ENCODE measurements at places on chromosomes 7 and 10.
A peak's percentile ranks its signal among the peaks of the same experiment; 100 is the strongest.

DNA sequence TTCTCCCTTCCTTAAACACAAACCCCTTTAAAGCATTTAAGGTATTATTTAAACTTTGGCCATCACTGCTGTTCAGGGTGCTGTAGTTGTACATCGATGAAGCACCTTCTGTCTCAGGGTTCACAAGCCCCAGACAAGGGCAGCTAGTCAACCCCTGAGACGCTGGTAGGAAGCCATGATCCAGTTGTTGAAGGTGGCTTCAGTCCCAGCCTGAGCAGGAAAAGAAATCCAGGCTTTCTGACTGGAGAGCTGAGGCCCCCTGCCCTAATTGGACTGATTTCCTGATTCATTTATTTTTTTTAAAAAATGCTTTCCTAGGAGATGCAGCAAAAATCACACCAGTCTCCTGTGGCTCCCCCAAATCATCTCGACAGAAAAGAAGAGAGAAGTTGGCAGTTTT lies 15.8 kb downstream of the CPA1 start:
- no peak for DNase-seq

DNA sequence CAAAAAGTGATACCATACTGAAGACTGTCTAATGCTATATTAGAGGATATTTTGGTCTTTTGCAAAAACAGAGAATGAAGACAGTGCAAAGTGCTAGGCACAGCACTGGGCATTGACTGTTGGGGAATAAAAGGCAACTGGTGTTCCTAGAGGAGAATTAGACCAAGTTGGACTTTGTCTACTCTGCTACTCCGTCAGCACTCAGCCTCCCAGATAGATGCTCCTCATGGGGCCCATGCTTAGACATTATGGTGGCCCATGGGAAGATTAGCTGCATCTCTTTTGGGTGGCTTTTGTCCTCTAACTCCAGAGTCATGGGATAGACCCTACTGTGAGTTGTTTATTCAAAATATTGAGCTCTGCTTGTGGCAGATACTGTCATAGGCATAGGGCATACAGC lies 113.5 kb downstream of the RBM20 start:
- DNase-seq = no peak

DNA sequence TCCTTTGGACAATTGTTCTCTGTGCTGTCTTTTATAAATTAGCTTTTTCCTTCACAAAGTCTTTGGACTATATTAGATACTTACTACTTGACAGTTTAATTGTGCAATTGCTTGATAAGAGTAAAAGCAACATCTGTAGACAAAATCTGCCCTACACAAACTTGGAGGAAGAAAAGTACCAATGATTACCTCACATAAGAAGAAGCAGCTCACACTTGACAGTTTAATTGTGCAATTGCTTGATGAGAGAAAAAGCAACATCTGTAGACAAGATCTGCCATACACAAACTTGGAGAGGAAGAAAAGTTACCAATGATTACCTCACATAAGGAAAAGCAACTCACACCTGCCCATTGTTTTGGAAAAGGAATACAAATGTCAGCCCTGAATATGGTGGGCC lies 17.1 kb upstream of the SCIN start:
- no peak for DNase-seq

GRCh38 chr7:155487509-155488482 lies 29.9 kb downstream of the EN2 start:
- no peak for DNase-seq

- DNase-seq = no peak
Measured at GRCh38 chr7:106041140-106041717, 70.9 kb downstream of the SYPL1 start.

DNA sequence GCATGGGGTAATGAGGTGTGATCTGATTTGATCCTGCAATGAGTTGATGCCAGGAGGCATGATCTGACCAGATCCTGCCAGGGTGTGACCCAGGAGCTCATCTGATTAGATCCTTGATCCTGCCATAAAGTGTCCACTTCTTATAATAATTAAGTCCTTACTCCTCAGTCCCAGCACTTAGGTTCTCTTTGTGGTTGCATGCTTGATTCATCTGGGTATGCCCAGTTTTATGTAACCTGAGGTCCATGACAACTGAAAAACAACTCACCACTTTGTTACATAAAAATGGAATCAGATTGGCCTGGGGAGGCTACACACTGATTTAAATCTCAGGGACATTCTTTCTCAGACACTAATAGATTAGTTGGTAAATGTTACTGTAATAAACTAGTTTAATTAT lies 19.1 kb downstream of the ACADSB start:
- DNase-seq = no peak

DNA sequence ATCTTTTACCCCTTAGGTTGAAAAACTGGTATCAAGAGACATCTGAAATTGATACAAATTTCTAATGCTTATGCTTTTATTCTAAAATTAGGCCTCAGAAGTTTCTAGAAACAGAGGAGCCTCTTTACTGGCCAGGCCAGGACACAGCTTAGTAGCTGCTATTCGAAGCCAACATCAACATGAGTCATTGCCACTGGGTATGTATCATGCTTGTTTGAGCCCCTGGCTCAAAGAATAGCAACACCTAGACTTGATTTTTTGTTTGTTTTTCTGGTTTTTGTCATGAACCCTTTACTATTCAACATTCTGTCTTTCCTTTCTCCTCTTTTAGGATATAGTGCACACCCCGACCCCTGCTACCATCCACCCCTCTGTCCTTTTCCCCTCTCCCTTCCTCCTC lies 90.9 kb upstream of the STK17A start:
- DNase-seq = no peak

DNA sequence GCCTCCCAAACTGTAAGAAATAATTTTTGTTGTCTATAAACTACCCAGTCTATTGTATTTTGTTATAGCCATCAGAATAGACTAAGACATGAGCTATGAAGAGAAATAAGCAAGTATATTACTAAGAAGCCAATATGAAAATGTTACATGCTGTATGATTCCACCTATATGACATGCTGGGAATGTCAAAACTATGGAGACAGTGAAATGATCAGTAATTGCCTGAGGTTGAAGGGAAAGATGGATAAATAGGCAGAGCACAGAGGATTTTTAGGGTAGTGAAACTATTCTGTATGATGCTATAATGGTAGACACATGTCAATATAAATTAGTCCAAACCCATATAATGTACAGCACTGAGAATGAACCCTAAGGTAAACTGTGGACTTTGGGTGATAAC lies 261.3 kb upstream of the PCDH15 start:
- DNase-seq = no peak

GRCh38 chr10:21441625-21442024 lies 83.9 kb downstream of the SKIDA1 start:
- DNase-seq = no peak

DNA sequence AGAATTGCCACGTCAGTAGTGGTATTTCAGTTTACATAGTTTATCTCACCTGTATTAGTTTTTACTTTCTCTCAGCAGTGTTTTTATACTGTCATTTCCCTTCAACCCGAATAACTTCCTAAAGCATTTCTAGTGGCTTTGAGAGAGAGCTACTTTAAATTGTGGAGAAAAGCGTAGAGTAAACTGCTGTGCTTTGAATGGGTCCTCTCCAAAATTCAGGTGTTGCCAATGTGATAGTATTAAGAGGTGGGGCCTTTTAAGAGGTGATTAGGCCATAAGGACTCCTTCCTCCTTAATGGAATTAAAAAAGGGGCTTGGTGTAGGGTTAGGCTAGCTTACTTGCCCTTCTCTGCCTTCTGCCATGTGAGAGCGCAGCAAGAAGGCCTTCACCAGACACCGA lies 98.4 kb downstream of the LCOR start:
- no peak for DNase-seq

- peak; percentile 93 for DNase-seq
Measured at GRCh38 chr7:117019786-117020590, 66.7 kb downstream of the ST7 start.

DNA sequence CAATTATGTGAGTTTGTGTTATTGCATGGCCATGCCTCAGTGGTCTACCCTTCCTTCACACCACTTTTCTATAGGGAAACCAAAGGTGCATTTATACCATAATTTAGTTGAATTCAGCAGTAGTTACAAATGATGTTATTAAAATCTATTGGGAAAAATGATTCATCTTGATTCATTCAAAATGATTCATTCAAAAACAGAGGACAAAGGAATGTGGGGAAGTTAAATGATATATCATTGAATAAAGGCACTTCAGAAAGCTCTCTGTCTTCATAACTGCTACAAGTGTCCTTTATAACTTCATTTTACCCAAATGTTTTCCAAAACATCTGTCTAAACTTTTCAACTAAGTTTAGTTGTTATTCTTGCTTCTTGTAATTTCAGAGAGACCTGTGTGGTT lies 722.9 kb downstream of the GRM8 start:
- DNase-seq = no peak

- DNase-seq = no peak
Measured at GRCh38 chr10:85642421-85643170, 724.0 kb downstream of the GRID1 start.

DNA sequence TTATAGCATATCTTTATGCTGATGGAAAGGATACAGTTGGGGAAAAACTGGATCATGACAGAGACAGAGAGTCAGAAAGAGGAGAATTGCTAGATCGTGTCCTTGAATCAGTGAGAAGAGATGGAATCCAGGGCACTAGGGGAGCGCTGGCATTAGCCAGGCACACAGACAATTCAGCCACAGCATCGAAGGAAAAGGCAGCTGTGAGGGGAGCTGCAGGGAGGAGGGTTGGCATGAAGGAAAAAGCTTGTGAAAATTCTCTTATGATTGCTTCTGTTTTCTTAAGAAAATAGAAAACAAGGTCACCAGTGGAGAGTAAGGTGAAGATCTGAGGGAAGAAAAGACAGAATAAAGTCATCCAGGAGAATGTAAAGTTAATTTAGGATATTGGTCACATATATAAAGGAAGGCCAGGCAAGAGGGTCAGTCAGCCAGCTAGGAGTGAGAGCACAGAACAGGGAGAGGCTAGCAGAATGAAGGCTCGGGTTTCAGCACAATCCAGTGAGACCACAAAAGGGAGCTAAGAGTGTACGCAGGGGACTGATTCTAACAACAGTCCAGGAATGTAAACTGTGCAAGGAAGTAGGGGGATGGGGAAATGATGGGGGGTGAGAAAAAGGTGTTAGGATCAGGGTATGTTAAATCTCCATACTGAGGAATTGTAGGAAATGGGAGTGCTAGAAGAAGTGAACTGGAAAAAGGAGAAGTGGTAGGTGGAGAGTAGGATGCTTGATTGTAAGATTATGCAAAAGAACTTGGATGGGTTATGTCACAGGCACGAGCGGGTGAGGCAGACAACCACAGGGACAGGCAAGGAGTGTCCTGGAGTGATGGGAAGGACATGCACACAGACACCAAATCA lies 112.0 kb downstream of the RNF32 start:
- peak; percentile 9 for DNase-seq

DNA sequence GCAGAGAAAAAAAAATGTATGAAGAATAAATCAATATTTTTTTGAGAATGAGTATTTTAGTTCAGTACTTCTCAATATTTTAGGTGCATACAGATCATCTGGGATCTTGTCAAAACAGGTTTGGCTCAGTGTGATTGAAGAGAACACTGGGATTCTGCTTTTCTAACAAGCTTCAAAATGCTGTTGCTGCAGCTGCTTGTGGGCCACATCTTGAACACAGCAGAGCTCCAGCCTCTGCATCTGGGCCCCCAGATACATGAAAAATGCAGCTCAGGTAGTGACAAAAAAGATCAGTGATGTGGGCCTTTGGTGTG lies 1177.1 kb upstream of the C7orf33 start:
- DNase-seq = no peak

GRCh38 chr10:116796469-116796868 lies 52.8 kb upstream of the ENO4 start:
- DNase-seq = no peak

DNA sequence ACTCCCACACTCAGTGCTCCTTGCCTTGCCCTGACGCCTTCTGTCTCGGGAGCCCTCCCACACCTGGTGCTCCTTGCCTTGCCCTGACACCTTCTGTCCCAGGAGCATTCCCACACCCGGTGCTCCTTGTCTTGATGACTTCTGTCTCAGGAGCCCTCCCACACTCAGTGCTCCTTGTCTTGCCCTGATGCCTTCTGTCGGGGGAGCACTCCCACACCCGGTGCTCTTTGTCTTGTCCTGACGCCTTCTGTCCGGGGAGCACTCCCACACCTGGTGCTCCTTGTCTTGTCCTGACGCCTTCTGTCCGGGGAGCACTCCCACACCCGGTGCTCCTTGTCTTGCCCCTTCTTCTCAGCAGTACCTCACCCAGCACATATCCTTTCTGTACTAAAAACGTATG lies 207.2 kb upstream of the ADARB2 start:
- no peak for DNase-seq

DNA sequence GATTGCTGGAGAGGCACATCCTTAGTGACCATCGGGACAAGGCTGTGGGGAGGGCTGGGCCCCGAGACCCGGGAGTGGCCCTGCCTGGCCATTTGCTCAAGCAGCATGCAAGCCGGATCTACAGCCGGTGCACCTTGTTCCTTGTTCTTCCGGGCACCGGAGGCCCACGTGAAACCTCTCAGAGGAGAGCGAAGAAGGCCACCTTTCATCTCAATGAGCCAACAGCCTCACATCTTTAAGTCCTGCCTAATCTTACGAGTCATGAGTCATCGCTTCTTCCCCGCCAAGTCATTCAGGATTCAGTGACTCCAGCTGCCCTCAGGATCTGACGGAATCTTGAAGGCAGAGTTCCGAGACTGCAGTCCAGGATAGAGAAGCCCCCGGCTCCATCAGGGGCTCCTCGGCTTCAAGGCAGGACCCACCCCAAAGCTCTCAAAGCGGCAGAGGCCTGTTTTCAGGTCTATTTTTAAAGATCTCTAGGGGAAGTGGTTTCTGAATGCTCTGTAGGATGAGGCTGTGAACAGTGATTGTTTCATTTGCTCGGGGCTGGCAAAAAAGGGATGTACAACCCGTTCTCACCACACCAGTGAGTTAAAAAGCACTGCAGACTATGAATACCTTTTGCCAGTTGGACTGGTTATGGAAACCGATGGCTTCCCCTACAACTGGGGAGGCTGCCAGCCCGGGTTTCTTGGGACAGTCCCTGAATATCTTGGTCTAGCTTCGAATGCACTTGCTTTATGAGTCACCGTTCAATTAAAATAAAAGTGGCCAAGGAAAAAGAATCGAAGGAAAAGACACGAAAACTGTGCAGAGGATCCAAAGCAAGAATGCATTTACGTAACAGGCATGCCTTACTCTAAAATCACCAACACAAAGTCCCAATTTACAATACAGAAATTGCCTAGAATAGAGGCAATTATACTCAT lies 57.2 kb upstream of the ECHDC3 start:
- DNase-seq = no peak

GRCh38 chr10:6654571-6654970 lies 74.5 kb upstream of the PRKCQ start:
- no peak for DNase-seq
